Foreskin fibroblast (primary cell): ENCODE measurements at places on chromosomes 7 and 10.
A peak's percentile ranks its signal among the peaks of the same experiment; 100 is the strongest.

DNA sequence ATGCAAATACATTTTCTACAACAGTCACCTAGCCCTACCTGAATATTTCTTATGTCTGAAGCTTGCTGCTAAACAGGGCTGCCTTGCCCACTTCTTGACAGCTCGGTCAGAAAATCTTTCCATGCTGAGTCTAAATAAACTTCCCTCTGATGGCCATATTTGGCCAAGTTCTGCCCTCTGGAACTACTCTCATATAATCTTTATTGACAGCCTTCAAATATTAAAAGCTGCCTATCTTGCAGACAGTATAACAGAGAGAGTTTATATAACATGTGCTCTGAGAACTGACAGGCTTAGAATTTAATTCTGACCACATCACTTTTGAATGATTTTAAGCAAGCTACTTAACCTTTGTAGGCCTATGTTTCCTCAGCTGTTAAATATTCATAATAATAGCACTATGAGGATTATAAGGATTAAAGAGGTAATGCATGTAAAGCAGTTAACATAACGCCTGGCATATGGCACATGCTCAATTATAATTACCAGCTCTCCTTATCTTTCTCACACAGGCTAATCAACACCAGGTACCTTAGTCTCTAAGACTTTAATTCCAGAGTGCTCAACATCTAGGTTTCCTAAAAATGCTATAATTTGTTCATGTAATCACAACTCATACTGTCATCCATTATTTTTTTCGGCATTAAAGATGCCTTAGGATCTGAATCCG is 334.1 kb downstream of the HPSE2 start:
- DNase-seq: no peak

GRCh38 chr10:60968504-60968903 is 24.5 kb upstream of the RHOBTB1 start:
- no peak for DNase-seq

- peak; percentile 72 for DNase-seq
Observed at GRCh38 chr10:15120523-15120922, 23.4 kb downstream of the RPP38 start.

DNA sequence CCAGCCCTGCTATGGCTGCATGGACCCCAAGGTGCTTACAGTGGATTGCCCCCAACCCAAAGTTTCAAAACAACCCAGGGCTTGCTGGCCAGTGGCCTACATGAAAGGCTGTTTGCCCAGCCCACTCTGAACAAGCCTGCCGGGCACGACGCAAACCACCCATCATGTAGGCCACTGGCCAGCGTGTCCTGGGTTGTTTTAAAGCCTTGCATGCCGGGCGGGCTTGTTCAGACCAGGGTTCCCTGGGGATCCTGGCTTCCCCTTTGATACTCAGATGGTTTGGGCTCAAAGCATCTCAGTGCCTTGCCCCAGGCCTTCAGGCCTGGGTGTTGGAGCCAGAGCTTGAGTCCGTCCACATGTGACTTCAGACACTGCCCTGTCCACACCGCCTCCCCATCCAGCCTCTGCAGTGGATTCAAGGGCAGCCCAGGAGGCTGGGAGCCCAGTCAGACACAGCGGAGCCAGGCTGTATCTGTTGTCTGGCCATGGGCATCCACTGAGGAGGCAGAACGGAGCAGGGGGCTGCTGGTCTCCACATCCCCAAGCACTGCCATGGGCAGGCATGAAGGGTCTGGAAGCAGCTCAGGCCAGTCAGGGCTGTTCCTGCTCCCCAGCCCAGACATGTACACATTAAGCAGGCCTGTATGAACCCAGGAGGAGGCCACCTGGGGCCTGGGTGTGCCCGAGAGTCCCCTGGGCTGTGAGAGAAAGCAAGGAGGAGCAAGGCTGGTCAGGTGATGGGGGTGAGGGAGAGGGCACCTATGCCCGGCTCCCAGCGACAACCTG is 4.0 kb upstream of the ADIRF start:
- DNase-seq: no peak

GRCh38 chr7:35695987-35696386 is 1.1 kb upstream of the HERPUD2 start:
- DNase-seq: no peak
